ENCODE measurements at places on chromosomes 4 and X.

DNA sequence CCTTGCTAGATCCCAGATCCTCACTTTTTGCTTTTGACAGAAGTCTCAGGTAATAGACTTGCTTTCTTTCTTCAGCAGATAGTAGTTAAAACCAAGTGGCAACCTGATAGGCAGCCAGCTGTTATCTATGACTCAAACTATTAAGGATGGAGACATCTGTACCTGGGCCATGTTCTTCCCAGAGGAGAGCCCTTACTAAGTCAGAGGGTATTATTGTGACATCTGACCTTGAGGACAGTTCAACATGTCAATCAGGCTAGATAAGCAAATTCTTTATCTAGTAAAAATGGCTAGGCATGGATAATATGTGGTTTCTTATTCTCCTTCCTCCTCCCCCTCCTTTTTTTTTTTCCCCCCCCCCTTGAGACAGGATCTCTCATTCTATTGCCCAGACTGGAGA is 39.2 kb downstream of the TRIM2 start:
- DNase-seq = no peak

DNA sequence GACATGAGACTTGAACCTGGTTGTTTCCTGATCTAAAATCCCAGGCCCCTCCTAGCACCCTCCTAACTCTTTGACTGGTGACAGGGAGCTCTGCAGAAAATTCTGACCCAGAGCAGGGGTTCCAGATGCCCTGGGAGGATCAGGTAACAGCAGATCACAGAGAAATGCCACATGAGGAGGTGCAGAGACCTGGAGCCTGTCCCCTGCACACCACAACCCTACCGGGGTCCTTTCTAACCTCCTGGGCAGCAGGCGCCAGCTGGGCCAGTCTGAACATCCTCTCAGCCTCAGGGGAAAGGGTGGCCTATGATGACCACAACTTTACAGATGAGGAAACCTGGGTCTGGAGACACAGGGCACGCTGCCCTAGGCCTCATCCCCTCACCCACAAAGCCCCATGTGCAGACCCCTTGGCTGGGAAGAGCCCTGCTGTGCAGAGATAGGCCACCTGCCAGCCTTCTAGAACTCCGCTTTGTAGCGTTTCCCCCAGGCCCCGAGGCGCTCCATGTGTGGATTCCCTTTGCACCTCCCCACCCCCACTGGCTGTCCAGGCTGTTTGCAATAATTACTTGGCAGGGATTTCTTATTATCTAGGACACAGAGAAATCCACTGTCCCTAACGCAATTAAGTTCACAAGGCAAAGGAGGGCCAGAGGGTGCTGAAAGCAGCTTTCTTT is 36.5 kb downstream of the WDR1 start:
- DNase-seq = no peak

DNA sequence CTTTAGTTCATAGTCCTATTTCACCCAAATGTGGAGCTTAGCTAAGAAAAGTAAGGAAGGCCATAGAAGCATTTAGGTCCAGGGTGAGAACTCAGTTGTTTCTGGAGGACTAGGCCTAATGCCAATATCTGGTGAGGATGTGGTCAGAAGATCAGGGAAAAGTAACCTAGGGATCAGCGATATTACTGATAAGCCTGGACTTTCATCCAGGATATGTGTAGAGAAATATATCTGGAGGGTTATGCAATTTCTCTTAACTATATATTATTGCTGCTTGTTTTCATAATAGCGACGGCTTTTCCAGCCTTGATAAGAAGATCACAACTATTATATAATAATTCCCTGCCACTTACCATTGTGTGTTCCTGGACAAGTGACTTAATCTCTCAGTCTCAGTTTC is 81.1 kb downstream of the FRAS1 start:
- DNase-seq = no peak

DNA sequence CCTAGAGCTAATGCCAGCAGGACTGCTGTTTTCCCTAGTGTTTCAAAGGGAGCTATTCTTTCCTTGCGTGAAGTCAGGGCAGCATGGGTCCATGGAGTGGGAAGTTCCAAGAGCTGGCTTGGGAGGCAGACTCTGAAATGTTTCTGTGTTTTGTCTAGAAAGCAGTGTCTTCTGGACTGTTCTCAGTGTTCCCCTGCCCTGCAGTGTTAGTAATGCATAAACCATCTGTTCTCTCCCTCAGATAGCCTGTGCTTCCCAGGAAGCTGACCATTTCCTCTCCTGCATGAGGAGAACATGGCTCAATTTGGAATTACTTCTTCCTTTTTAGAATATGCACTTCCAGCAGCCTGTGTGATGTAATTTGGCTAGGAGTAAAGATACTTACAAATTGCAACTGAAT is 116.7 kb upstream of the CXCL13 start:
- no peak for DNase-seq

GRCh38 chr4:18202486-18202885 is 180.9 kb upstream of the LCORL start:
- no peak for DNase-seq

DNA sequence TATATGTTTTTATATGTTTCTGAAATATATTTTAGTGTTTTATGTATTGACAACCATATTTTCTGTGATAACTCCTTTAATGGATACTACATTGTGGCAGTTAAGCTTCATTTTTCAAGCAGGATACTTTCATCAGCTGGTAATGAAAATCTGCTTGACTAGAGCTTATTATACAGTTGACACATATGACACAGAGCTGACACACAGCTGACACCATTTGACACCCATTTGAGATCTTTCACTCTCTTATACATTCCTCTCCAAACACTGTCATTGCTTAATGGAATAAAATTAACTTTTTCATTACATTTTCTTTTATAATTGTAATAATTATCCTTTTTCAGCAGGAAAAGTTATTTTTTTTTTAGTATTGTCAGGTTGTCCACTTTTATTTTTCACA is 561.1 kb upstream of the NDST4 start:
- DNase-seq = no peak

DNA sequence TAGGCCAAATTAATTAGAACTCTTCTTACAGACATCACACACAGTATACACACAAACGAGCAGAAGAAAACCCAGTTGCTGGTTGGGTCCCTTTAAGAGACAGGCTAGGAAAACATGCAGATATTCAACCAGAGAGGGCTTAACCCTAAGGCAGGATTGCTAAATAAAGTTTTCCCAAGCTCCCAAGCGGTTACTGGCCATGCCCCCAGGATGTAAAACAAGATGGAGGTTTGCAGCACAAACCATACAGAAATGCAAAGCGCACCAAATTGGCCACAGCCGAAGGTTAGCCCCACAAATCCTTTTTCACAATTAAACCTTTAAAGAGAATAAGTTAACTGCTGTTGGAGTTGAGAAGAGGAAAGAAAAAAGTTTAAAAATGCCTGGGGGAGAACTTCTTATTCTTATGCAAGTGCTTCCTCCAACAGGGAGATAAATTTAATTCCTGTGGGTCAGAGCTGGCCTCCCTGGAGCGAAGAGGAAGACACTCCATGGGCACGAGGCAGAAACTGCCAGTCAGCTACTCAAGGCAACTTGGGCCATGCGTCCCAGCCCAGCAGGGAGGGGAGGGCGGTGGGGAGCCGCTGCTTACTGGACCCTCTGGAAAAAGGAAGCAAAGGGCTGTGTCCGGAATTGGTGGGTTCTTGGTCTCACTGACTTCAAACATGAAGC is 167.6 kb upstream of the ARSJ start:
- no peak for DNase-seq

- no peak for DNase-seq
Measured at GRCh38 chrX:101260435-101260834, 30.7 kb downstream of the TAF7L start.

- DNase-seq = no peak
Measured at GRCh38 chr4:664713-665231, 9.3 kb downstream of the ATP5ME start.

GRCh38 chr4:41124916-41125548 is 89.3 kb downstream of the APBB2 start:
- no peak for DNase-seq

DNA sequence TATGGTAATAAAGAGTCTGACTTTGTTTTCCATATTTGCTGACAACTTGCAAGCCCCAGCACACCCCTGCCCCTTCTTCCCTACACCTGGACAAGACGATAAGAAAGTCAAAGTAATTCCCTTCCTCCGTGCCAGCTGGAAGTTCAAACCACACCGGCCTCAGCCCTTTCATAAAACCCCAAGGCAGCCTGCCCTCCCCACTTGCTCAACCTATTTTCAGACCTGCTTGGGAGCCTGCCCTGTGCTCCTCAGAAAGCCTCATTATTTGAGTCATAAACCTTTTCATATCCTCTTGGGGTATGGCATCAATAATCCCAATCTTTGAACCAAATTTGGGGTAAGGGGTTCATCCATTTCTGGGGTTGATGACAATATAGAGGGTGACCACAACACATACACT is 29.5 kb downstream of the NIPAL1 start:
- DNase-seq = no peak

DNA sequence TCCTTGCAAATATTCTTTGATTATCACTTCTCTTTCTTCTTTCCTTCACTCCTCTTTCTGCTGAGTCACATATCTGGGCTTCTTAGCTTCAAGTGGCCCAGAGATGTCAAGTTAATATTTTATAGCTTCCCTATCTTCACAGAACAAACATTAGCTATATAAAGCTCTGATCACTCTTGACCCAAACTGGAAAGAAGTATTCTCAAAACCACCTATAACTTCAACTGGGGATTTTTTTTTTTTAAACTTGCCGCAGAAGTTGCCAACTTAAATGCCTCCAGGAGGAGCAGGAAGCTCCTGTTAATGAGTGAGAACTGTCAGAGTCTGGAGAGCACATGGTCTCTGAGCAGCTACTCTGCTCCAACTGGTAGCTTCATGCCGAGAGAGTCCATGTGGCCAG is 233.3 kb upstream of the EDNRA start:
- no peak for DNase-seq

- no peak for DNase-seq
Measured at GRCh38 chr4:51998837-51999236, 21.3 kb downstream of the LRRC66 start.

DNA sequence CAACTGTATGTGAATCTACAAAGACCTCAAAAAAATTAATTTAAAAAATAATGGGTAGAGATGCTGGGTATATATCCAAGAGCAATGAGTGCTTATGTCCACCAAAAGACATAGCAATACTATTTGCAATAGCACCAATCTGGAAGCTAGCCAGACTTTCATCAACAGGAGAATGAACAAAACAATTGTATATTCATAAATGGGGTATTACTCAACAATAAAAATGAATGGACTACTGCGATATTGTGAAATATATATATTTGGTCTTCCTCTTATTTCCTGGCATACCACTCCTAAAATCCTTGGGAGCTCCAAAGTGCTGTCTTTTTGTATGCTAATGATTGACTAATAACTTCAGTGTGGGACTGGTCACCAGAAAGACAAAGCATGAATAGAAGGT is 77.5 kb downstream of the MSN start:
- no peak for DNase-seq

- DNase-seq = no peak
Measured at GRCh38 chr4:173091362-173091761, 77.2 kb upstream of the GALNT7 start.

DNA sequence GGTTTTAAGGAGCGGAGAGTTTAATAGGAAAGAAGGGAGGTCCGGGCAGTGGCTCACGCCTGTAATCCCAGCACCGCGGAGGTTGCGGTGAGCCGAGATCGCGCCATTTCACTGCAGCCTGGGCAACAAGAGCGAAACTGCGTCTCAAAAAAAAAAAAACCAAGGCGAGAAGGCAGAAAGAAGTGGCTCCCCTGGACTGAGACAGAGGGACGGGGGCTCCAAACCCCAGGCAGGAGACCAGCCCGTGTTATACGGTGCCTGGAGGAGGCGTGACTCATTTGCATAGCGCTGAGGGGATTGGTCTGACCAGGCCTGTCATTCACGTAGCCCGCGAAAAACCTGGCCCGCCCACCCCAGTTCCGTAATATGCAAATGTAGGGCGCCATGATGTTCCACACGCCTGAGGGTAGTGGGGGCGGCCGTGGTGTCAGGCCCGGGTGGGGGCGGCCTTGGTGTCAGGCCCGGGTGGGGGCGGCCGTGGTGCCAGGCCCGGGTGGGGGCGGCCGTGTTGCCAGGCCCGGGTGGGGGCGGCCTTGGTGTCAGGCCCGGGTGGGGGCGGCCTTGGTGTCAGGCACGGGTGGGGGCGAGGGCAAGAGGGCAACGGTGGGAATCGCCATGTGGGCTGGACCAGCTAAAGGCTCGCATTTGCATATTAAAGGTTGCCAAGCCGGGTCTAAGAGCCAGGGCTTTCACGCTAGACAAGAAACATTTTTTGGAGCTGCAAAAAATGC is 2.1 kb downstream of the PLCXD1 start:
- DNase-seq = no peak

GRCh38 chr4:172951679-172952451 is 216.7 kb upstream of the GALNT7 start:
- DNase-seq = no peak
